Activated CD8-positive, alpha-beta memory T cell treated with anti-CD3 and anti-CD28 coated beads for 24 hours (primary cell): ENCODE measurements at places on chromosomes 7 and 10.
A peak's percentile ranks its signal among the peaks of the same experiment; 100 is the strongest.

DNA sequence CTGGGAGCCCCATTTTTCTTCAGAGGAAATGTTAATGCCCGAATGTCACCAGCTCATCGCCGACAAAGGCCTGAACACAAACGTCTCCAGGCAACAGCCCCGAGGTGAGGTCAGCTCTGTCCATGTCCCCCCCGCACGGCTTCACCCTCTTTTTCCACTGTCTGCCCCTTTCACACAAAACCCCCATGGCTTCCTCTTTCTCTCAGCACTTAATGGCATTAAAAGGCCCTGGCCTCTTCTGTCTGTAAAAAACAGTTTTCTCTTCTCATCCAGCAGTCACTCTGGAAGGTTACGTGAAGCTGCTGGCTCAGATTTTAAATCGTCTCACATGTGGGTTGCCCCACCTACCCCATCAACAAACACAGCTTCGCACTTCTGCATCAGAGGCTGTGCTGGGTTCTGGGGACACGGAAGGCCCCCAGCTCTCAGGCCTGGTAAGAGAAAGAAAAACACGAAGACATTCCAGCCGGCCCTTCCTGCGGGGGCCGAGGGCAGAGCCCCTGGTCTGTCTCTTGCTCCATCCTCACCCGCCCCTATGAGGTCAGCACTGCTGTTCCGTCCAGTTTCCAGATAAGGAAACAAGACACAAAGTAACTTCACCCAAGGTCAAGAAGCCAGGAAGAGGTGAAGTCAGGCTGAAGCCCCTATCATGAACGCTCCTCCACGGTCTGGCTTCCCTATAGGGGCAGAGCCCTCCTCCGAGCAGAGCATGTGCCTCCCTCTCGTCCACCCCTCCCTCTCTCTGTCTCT is 91.1 kb upstream of the PDGFA start:
- DNase-seq: peak; percentile 71

- no peak for DNase-seq
Measured at GRCh38 chr10:112671743-112672142, 224.7 kb downstream of the VTI1A start.

GRCh38 chr10:107159871-107160270 is 4.6 kb downstream of the SORCS1 start:
- no peak for DNase-seq

GRCh38 chr7:155602750-155603149 is 41.7 kb upstream of the RBM33 start:
- DNase-seq: no peak

- DNase-seq: no peak
Measured at GRCh38 chr7:109215341-109215740, 645.7 kb downstream of the DNAJB9 start.

DNA sequence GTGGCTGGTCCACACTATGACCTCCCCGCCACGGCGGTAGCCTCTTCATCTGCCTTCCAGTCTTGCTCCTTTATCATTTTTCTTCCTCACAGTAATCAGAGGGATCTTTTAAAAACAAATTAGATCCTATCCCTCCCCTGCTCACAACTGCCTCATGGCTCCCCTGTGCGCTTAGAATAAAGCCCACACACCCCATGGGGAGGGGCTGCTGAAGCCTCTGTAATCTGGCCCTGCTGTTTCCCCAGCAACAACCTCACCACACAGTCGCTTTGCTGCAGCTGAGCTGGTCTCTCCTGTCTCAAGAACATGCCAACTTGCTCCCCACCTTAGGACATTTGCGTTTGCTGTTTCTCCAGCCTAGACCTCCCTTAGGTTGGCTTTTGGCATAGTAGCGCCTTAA is 41.0 kb downstream of the SP8 start:
- no peak for DNase-seq

DNA sequence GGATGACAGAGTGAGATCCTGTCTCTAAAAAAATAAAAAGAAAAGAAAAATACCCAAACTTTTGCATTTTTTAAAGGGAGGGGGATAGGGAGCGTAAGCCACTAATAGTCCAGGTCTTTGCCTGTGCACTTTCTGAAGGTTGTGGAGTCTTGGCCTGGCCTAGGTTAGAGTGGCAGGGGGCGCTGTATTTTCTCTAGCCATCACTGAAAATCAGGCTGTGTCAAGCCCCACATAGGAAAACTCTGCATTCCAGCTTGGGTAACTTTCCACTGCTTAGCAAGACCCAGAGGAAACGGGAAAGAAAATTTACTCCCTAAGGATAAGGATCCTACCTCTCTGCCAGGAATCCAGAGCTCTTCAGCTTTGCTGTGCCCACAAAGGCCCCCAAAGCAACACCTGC is 10.5 kb upstream of the PAX4 start:
- DNase-seq: no peak

DNA sequence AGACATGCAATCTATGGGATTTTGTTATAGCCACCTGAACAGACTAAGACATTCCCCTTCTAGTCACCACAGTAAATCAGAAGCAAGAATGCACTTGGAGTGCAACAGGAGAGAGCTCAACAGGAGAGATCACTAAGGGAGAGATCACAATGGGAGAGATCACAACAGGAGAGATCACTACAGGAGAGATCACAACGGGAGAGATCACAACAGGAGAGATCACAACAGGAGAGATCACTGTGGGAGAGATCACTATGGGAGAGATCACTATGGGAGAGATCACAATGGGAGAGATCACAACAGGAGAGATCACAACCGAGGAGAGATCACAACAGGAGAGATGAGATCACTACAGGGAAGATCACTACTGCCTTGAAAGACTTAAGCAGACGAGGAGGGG is 238.5 kb upstream of the PITRM1 start:
- DNase-seq: no peak

DNA sequence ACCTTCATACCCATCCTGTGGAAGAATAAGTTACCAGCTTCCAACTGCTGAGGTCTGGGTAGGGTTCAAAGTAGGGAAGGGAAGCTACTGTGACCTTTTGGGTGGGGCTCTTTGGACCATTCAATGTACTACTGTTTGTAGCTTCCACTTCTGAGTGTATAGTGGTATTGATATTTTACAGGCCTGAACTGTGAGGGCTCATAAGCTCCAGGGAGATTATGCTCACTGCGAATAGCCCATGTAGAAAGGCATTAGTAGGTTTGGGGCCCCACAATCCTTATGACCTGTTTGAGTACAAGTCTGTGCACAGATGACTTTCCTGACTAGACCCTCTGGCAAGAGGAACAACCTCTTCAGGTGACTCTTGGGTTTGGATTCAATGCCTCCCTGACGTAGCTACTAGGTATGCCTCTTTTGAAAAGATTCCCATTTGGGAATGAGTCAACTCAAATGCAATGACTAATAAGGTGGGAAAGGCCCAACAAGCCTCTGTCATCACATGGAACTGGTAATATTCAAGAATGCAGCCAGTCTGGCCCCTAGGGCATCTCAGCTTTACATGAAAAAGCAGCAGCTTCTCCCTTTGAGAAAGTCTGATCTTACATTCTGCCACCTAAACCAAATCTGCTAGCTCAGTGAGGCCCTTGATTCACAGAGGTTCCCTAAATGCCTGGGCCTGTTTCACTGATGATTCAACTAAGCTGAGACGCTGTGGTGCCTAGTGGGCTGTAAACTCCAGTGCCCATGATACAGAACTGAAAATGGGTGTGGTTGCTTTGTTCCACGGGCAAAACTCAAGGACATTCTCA is 79.8 kb downstream of the ABI1 start:
- DNase-seq: no peak

GRCh38 chr7:120865191-120865981 is 7.4 kb upstream of the TSPAN12 start:
- DNase-seq: no peak

- no peak for DNase-seq
Measured at GRCh38 chr7:120260111-120260510, 12.9 kb upstream of the KCND2 start.

GRCh38 chr10:36390221-36390620 is 735.2 kb upstream of the ANKRD30A start:
- no peak for DNase-seq

DNA sequence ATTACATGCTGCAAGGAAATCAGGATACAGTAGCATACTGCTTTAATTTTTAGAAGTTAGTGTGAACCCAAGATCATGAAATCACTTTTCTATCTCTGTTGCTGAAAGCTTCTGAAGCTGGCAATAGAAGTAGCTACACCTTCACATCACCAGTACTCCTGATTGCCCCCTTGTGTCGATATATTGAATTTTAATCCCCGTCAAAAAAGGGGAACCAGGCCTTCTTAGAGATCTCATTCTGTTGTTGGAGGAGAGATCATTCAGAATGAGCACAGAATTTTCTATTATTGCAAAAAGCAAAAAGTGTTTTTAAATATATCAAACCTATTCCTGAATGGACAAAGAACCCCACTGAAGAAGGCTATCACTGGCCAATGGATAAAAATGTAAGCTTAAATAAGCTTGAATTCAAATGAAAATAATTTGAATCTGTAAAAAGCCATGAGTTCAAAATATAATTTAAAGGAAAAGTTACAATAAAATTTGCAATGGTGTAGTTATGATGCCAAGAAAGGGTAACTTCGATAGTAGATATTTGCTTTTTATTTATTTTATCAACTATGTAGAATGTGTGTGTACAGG is 39.7 kb upstream of the TEX47 start:
- no peak for DNase-seq

DNA sequence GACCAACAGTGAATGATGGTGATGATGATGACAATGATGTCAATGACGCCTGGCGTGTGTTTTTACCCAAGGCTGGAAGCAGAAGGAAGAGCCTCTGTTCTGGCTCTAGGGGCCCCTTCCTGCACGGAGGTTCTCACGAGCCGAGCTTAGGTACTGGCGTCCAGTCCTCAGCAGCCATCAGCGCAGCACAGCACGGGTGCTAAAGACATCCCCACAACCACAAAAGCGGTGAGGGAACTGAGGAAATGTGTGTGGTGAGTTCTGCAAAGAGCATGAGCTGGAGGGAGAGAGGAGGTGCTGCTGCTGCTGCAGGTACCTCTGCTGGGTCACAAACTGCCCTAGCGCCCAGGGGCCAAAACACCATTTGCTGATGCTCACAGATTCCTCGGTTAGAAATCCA is 81.6 kb downstream of the SFMBT2 start:
- DNase-seq: no peak

DNA sequence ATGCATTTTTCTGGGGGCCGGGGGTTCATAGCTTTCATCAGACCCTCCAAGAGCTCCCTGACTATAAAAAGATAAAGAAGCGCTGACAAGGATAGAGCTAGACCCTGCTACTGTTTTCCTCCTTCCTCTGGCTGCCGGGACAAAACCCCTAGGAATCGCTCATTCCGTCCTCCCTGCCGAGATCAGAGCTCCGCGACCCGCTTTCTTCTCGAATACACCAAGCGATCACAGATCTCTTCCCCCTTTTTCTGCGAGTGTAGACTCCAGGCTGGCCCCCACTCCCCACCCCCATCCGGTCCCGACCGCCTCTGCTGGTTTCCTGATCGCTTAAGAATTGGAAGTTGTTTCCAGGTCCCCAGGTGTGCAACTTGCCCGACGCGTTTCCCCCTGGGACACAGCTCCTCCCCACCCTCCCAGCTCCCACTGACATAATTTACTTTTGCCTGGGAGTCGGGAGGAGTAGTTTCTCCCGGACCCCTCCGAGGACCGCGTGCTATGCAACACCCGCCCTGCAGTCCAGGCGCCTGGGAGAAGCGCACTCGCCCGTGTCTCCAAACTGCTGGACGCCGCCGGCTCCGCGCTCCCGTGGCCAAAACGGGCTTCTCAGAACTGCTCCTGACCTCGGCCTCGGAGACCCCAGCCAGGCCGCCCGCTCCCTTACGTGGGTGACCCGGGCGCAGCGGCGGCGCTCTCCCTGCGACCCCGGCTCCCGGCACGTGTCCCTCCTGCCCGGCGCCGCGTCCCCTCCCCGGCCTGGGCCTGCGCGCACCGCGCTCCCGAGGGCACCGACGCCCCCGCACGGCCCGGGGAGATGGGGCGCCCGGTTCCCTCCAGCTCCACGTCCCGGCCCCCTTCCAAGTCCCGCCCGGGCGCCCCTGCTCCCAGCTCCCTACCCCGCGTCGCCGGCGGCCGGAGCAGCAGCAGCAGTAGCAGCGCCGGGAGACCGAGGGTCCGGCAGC is 552 bp downstream of the IL15RA start:
- DNase-seq: peak; percentile 83

DNA sequence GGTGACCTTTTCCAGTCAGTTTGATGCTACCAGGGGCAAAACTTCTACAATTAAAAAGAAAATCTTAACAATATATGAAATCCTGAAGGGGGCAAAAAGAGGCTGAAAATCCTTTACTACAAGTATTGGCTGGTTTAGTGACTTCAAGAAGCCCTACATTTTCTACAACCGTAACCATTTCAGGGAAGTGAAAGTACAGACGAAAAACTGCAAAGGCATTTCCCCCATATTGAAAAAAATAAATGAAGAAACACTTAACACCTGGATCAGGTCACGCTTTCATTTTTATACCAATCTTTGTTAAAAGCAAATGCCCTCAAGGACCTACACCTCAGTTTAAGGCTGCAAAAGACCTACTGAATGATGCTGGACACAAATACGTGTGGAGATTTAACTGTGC is 38.6 kb downstream of the IL6 start:
- no peak for DNase-seq

DNA sequence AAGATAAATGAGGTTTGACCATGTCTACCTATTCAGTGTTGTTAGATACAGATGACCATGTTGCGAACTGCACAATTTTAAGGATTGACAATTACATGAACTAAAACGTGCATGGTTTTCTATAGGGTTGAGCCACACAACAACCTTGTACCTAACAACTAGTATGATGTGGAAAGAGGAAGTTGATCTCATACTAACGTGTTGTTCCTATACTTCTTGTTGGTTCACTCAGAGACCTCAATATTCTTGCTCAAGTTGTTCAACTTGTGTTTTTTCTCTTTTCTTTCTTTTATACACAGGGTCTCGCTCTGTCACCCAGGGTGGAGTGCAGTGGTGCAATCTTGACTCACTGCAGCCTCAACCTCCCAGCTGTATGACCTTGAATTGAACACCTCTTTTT is 6.1 kb upstream of the KEL start:
- DNase-seq: no peak

DNA sequence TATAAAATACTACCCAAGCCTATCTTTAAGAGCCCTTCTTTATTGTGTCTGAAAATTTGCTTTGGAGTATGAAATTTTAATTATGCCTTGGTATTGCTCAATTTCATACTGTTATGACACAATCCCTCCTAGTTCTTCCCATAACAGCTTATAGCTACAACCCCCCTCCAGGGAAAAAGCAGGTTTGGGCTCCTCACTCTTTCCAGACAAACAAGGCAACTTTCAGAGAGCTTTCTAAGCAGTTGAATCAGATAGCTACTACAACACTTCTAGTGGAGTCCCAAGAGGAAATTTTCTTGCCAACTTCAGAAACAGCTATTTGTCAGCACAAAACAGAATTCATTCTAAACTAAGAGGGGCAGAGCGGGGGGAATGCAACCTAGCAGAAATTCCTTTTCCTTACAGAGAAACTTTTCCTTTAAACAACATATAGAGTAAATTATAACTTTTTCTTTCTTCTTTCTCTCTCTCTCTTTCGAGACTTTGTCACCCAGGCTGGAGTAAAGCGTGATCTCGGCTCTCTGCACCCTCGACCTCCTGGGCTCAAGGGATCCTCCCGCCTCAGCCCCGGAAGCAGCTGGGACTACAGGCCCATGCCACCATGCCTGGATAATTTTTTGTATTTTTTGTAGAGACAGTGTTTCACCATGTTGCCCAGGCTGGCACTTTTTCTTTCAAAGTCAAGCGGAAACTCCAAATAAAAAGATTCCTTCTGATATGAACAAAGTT is 26.0 kb upstream of the JMJD1C start:
- no peak for DNase-seq
